ENCODE measurements at places on chromosomes 5 and 9.

GRCh38 chr5:125199968-125200865 is 453.8 kb upstream of the ZNF608 start:
- peak; percentile 41 for DNase-seq

DNA sequence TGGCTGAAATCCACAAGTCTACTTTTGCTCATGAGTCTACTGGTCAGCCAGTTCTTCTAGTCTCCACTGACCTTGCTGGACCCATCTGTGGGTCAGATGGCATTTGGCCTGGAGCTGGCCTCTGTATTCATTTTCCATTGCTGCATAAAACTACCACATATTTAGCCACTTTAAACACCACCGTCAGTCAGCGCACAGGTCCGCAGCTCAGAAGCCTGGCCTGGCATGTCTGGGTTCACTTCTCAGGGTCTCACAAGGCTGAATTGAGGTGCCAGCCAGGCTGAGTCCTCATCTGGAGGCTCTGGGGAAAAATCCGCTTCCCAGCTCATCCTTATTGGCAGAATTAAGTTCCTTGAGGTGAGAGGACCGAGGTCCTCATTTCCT is 54.7 kb downstream of the BARX1 start:
- DNase-seq = no peak

GRCh38 chr5:107129051-107129450 is 541.7 kb downstream of the EFNA5 start:
- DNase-seq = no peak

DNA sequence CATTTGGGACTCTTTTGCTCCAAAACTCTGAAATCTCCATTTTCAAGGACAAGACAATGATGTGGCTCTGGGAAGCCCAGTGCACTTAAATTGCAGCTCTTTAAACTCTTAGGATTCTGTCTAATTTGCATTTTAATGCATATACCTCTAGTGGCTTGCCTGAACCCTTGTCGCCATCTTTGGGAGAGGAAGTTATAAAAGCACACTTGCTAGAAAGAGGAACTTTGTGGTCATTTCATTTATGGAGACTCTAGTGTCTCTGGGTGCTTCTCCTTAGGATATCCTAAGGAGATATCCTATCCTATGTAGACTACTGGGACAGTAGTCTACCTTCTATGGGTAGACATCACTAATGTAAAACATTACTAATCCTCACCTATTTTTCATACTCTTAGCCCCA is 77.3 kb upstream of the SLC1A3 start:
- no peak for DNase-seq
